ENCODE measurements at places on chromosomes 12 and 14.

DNA sequence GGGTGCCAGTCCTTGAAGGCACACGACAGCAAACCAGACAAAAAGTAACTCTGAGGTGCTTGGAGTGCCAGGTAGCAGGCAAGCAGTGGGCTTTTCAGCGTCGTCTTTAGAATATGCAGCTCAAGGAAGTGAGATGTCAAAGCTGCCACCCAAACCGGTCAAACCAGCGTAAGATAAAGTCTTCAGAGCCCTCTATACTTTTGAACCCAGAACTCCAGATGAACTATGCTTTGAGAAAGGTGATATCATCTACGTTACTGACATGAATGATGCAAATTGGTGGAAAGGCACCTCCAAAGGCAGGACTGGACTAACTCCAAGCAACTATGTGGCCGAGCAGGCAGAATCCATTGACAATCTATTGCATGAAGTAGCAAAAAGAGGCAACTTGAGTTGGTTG is 95.9 kb downstream of the TBX3 start:
- H3K4me1 ChIP-seq: no peaks in the 10 kb centered on the region
- H3K27ac ChIP-seq: no peak overlapping the region
- H3K4me3 ChIP-seq: no peak overlapping the region
- no peak for DNase-seq
- H3K27me3 ChIP-seq: no peaks in the 10 kb centered on the region

- no peaks in the 10 kb centered on the region for H3K4me1 ChIP-seq
- DNase-seq: no peak
- no peaks in the 10 kb centered on the region for H3K27me3 ChIP-seq
- H3K27ac ChIP-seq: no peak overlapping the region
- no peaks in the 10 kb centered on the region for H3K36me3 ChIP-seq
These were observed 382.5 kb upstream of the ATP2B1 start for GRCh38 chr12:90090929-90091651.

DNA sequence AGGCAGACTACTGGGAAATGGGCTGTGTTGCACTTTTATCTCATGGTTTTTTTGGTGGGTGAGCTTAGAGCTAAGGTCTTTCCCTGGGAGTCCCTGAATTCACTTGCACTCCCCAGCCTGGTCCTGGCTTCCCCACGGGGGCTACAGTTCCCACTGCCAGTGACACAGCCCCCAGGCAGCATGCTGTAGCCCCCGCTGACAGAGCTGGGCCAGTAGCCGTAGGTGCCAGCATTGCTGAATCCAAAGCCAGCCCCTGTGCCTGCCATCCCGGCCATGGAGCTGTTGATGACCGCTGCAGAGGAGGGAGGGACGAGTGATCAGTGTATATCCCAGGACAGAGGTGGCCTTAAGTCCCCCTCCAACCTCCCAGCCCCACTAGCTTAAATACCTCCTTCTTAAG is 6.9 kb upstream of the KRT72 start:
- no peak for DNase-seq
- H3K4me1 ChIP-seq: peaks cover 11% of the 10 kb centered on the region
- H3K27me3 ChIP-seq: peaks cover 52% of the 10 kb centered on the region

- no peaks in the 10 kb centered on the region for H3K27me3 ChIP-seq
- H3K27ac ChIP-seq: peak overlapping the region; percentile 25
- no peak for DNase-seq
- peaks cover 31% of the 10 kb centered on the region for H3K4me1 ChIP-seq
- H3K4me3 ChIP-seq: no peak overlapping the region
- H3K36me3 ChIP-seq: peaks cover 4% of the 10 kb centered on the region
These were observed 59.4 kb downstream of the ITPK1 start for GRCh38 chr14:93056166-93056839.

DNA sequence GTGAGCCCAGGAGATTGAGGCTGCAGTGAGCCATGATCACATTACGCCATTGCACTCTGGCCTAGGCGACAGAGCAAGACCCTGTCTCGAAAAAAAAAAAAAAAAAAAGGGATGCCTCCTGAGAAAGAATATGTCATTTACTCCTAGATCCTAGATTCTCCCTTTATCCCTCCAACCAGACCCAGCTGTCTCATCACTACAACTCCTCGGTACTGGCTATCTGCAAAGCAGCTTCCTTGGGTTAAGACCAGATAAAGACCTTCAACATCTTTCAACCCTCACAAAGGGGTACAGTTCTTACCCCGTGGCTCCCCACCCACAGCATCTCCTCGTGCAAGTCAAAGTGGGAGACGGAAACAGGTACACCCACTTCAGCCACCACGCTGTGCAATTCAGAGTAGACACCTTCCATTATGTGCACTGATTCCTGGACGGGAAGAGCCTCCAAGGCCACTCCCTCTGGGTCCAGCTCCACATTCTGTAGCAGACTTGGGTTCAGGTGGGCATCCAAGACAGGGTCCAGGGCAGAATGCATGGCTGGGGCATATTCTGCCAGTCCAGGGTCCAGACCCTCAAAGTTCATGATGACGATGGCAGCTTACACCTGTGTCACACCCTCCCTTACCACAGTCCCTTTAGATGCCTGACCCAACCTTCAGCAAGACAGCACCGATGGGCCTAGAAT is 1.1 kb downstream of the PAN2 start:
- DNase-seq: no peak
- H3K27ac ChIP-seq: peak overlapping the region; percentile 100
- peak overlapping the region; percentile 91 for H3K4me3 ChIP-seq

DNA sequence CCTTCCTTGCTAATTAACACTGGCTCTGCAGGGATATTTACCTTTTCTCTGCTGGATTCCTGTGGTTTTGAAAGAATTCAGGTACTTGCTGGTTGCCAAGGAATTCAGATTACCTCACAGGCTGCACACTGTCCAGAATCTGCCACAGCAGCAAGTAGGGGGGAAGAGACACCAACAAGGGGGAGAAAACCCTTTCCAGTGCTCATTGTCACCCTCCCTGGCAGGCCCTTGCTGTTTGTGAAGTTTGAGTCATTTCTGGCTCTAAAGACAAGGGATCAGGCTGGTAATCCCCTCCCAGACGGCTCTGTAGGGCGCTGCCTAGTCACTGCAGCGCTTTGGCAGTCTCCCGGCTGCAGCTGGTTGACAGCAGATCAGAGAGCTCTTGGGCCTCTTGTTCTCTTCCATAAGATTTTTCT is 50.8 kb downstream of the TTLL5 start:
- DNase-seq: no peak
- H3K4me1 ChIP-seq: no peaks in the 10 kb centered on the region
- no peaks in the 10 kb centered on the region for H3K36me3 ChIP-seq
- no peak overlapping the region for H3K4me3 ChIP-seq
- H3K27me3 ChIP-seq: no peaks in the 10 kb centered on the region
- H3K27ac ChIP-seq: peak overlapping the region; percentile 90
